Hematopoietic multipotent progenitor cell treated with erythropoietin and hydrocortisone succinate and interleukin-3 and kit ligand, for 6 days (in vitro differentiated cells): ENCODE measurements at places on chromosomes 5 and 9.

GRCh38 chr5:10524376-10525123 lies 39.3 kb upstream of the ANKRD33B start:
- no peak for DNase-seq

- no peak for DNase-seq
Observed at GRCh38 chr5:66041627-66042026, 102.5 kb upstream of the SREK1 start.

DNA sequence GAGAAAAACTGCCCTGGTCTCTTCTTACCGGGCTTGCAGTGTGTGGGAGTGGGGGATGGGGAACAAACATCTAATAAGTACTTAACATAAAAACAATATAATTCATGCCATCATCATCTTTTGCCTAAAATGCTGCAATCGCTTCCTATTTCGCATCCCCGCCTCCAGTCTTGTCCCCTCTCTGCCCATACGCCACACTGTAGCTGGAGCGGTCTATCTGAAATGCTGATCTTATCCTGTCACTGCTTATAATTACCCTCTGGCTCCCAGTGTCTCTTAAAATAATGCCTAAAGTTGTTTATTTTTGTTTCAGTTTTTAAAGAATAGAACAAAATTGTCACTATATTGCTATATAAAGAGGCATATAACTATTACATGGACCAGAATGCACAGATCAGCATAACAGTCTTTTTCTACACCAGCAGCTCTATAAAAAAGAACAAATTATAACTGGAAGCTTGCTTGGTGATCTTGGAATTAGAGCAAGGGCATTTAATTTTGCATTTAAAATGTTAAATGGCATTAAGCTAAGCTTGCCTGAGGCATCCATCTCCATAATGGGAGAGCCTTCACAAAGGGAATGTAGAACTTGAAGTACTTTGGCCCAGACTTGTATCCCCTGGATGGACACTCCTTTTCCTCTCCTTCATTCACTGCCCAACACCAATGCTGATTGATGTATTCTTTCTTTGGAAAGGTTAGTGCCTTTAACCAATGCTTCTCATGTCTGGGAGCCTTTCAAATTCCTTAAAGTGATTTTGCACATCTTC lies 12.2 kb downstream of the NTRK2 start:
- no peak for DNase-seq

GRCh38 chr5:78653681-78654366 lies 5.3 kb upstream of the LHFPL2 start:
- no peak for DNase-seq

DNA sequence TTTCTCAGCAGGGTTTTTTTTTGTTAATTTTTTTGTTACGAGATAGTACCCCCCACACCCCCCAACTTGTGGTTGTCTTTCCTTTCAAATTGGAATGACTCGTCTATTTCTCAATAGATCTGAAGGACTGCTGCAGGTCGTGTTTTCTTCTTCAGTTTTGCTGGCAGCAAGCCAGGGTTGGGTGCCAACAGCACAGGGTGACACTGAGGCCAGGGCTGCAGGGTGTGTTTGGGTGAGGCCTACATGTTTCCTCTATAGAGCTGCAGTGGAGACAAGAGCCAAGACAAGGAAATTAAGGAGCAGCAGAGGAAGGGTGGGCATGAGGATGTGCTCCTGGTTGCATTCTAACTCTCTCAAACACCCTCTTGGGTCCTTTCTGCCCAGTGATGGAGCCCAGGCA lies 52.2 kb downstream of the NXNL2 start:
- DNase-seq = peak; percentile 18

- no peak for DNase-seq
Observed at GRCh38 chr5:10555277-10555684, 8.6 kb upstream of the ANKRD33B start.

DNA sequence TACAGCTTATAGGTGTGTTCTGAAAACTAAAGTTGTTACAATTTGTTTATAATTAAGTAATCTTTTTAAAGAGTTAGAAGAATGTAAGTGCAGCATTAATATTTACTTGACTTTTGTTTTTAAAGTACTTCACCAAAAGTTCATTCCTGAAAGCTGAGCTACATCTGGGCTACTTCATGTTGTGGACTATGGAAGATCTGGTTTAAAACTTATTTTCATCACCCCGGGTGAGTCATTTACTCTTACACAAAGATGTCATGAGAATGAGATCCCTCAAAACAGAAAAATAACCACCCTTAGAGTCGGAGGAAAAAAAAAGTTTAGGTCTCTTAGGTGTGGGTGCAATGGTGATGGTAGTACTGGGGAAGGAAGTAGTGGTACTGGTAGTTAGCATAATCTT lies 5.1 kb downstream of the POU5F2 start:
- no peak for DNase-seq

- no peak for DNase-seq
Observed at GRCh38 chr9:18485714-18486113, 11.8 kb downstream of the ADAMTSL1 start.

DNA sequence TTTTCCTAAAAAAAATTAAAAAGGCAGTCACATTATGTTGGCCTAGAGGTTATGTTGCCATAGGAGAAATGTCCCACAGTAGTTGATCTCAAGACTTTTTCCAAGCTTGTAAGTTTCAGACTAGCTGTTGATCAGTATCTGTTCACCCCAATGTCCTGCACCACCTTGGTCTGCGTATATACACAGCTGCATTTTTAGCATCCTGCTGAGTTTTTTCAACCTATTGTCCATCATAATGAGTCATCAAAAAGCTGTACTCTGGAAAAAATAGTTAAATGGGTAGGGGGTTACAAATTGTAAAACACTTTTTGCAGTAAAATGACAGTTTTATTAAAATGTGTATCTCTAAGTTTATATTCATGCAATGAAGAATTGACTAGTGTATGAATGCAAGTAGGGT lies 53.2 kb upstream of the TMEM171 start:
- DNase-seq = no peak

GRCh38 chr9:89791754-89792153 lies 186.9 kb downstream of the GADD45G start:
- no peak for DNase-seq

GRCh38 chr5:456351-457194 lies 13.6 kb downstream of the EXOC3 start:
- DNase-seq = no peak

DNA sequence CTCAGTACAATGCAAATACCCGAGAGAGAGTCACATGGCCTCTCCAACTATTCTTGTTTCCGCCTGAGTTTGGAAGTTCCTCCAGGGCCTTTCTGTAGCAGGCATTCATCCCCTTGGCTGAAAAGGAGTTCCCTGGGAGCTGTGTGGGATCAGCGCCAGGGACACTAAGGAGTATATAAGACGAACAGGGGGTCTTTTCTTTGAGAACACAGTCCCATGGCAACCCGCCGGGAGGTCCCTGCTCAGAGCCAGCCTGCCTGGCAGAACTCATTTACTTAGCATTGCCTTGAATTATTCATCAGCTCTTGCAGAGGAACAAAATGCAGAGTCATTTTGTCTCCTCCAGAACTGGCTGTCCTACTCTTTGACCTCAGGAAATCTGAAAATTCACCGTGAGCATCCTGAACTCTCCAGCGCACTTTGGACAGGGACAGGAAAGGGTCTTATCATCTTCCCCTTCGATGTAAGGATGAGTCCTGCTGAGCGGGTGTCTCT lies 120.4 kb upstream of the OSMR start:
- no peak for DNase-seq

DNA sequence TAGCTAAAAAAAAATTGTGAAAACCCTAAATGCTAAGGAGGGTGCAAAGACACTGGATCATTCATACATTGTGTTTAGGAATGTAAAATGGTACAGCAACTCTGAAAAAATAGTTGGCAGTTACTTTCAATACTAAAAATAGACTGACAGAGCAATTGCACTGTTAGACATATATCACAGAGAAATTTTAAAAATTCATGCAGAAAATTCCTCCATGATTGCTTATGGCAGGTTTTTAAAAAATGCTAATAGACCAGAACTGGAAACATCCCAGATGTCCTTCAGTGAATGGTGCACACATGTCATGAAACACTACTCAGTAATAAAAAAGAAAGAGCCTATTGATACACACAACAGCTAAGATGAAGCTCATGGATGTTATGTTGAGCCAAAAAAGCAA lies 349.8 kb upstream of the DAB2 start:
- no peak for DNase-seq

- peak; percentile 55 for DNase-seq
Observed at GRCh38 chr9:101977614-101978210, 239.3 kb upstream of the GRIN3A start.

DNA sequence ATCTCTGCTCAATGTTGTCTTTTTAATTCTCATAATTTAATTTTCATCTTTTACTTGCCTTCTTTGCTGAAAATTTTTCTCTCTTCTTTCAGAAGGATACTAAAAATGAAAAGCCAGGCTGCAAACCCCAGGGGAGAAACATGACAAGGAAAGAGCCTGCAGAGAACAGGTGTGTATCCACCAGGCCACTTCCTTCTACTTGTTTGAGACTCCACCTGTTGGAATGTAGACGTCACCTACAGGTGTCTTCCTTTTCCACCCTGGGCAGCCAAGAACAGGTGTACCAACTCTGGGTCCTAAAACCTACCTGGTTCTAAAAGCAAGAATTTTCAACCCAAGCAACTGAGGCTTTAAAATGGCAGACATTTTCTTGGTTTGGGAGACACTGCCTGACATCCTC lies 166.8 kb downstream of the ATP10B start:
- DNase-seq = no peak

- no peak for DNase-seq
Observed at GRCh38 chr5:161385027-161385426, 161.5 kb downstream of the GABRB2 start.

DNA sequence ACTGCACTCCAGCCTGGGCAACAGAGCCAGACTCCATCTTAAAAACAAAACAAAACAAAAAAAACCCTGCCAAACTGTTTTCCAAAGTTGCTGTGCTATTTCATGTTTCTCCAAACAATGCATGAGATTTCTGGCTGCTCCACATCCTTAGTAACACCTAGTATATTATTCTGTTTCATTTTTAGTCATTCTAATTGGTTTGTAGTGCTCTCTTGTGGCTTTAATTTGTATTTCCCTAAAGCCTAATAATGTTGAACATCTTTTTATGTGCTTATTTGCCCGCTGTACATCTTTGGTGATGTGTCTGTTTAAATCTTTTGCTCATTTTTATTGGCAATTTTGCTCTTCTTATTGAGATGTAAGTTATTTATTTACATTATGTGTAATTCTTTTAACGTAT lies 18.4 kb upstream of the TTC1 start:
- DNase-seq = no peak

- peak; percentile 15 for DNase-seq
Observed at GRCh38 chr5:9046756-9047481, 499.0 kb downstream of the SEMA5A start.

- no peak for DNase-seq
Observed at GRCh38 chr9:99182356-99182755, 39.4 kb downstream of the ALG2 start.

DNA sequence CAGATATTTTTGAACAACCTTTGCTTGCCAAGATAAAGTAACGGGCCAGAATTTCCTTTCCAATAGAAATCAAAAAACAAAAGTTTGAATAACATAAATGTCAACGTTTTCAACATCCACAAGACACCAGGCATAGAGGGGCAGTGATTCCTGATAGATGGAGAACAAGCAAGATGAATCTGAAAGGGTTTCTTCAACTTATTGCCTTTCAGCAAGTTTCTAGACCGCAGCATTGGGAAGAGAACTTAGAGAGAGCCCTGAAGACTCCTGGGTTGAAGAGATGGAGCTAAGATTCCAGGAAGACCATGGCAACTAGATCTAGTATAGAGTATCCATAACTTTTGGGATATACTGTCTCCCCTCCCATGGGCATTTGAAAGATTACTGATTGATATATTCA lies 751.4 kb upstream of the CTNND2 start:
- DNase-seq = no peak

GRCh38 chr5:39476843-39477220 lies 52.1 kb upstream of the DAB2 start:
- DNase-seq = no peak

- no peak for DNase-seq
Observed at GRCh38 chr9:95756986-95757385, 118.5 kb upstream of the ERCC6L2 start.

- DNase-seq = peak; percentile 89
Observed at GRCh38 chr5:149618581-149619248, 37.4 kb downstream of the ARHGEF37 start.

DNA sequence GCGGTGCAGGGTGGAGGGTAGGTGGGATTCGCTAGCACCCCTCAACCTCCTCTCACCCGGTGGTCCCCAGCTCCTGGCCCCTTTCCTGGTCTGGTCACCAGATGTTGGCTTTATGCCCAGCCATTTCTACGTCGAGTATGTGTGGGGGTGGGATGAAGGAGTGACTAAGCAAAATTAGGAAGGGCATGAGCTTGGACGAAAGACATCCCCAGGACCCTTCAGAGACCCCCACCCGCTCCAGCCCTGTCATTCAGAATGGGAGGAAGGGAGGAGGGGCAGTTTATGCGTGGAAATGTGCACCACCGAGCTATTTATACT lies 742 bp downstream of the BHMT2 start:
- DNase-seq = no peak

DNA sequence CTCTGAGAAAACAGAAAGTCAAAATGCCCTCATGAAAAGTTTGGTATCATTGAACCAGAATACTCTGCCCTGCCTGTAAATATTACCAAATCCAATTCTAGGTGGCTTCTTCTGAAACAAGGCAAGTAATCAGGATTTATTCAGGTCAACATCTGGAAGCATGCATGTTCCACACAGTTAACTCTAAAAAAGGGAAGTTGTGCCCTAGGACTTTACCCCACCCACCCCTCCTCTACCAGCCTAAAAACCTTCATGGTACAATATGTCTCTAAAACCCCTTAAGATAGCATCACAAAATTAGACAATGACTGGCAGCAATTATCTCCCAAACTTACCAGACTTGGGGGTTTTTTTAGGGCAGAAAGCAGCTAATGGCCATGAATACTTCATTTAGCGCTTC lies 414.8 kb upstream of the SLC30A5 start:
- peak; percentile 50 for DNase-seq

- no peak for DNase-seq
Observed at GRCh38 chr5:32323741-32324140, 11.0 kb upstream of the MTMR12 start.

DNA sequence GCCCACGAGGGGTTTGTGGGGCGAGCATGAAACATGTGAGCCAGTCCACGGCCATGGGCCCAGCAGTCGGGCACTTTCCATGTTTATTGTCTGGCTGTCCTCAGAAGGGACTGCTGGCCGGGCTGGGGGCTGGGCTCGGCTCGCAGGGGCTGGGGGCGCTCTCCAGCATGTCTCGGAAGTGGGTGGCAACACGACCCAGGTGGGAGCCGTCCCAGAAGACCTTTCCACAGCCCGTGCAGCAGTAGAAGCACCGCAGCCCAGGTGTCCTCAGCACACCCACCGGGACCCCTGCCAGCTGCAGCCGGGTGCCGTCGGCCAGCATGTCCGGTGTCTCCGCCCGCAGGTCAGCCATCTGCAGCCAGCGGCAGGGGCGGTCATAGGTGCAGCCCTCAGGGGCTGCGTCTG lies 4.8 kb upstream of the NRARP start:
- no peak for DNase-seq

DNA sequence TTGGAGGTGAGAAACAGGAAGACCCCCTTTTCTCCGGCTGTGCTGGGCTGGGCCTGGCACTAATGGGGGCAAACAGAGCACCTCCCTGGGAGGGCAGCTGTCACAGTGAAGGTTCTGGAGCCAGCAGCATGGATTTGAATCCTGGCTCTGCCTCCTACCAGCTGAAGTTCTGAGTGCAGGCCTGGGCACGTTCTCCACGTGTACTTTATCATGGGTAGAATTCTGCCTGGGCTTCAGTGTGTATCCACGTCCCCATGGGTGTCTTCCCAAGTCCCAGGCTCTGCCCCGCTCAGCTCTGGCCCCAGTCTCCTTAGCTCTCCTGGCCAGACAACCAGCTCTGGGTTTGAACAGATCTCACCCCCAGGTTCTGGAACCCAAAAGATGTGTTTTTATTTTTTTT lies 223.2 kb downstream of the PBX3 start:
- no peak for DNase-seq
